Right ventricle myocardium superior (tissue), 1 donor: ENCODE measurements at places on chromosomes 16 and 17. TPM values are rescaled to one million over a fixed set of nuclear protein-coding genes. Genes with fewer than 3 reads are reported as not detected.

DNA sequence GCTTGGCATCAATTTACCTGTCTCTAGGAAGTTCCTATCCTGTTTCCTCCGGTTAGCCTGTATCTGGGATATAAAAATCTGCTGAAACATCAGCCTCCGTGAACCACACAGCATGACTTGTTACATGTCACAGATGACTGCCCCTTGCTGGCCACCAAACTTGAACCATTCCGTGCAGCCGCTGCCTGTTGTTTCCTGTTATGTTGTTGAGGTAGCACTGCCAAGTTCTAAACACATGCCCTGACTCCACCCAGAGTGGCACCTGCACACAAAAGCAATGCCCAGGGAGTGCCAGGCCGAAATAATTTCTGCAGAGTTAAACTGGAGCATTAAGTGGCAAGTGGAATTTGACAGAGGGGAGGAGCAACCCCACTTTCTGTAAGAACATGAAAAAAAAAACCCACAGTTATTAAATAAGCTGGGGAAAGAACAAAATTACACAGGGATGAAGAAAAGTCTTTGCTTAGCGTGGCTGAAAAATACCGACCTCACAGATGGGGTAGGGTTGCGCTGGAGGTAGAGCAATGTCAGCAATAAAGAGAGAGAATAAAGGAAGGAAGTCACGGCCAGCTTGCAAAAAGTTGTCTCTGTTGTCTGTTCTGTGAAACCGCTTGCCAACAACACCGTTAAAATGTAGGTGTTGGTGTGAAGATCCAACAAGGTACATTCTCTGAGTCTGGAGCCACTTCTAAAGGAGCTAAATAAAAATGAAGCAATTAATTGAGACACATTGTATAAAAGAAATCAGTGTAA, 174.6 kb upstream of the CDH13 start:
- no peak for DNase-seq

DNA sequence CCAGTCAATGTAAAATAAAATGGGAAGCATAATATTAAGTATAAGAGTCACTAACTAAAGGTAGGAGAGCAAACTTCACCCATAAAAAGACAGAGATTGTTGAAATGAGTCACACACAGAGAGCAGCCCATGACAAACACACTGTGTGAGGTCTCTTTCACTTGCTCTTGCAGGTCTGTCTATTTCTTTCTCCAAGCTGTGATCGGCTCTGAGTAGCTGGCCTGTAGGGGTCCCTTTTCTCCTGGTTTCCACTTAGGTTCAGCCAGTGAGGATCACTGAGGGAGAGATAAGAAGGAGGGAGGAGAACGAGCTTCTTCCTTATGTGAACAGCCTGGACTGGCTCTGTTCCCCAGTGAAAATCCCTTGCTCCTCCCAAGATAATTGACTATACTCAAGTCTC, 133.7 kb upstream of the HS3ST3A1 start:
- DNase-seq = no peak

Gene ADAT1
- total RNA-seq = 19.3 TPM

DNA sequence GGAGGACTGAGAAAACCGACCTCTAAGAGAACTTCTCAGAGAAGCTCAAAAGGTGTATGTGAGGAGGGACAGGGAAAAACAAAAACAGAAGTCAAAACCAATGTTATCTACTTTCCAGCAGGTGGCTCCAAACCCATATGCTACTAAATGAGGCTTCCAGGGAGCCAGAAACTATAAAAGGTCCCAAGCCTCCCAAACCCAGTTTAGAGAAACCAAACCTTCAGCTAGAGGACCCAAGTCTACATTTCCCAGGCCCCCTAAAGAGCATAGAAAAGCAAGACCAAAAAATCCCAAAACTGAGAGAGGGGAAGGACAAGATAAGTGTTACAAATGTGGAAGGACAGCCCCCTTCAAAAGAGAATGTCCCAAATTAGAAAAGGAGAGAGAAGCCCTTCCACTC, 3.7 kb downstream of the HPR start:
- no peak for DNase-seq

GRCh38 chr17:17978481-17979424, 6.1 kb downstream of the DRC3 start:
- DNase-seq = no peak

GRCh38 chr17:71396711-71397110, 724.1 kb upstream of the SOX9 start:
- no peak for DNase-seq
